ENCODE measurements at places on chromosomes 6 and 20.

DNA sequence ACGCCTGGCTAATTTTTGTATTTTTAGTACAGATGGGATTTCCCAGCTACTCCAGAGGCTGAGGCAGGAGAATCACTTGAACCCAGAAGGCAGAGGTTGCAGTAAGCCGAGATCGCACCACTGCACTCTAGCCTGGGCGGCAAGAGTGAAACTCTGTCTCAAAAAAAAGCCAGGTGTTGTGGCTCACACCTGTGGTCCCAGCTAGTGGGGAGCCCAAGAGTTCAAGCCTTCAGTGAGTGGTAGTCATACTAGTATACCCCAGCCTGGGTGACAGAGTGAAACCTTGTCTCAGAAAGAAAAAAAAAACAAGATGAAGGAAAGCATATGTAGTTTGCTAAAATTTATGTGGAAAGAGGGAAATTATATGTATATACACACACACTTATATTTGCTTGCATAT lies 20.0 kb upstream of the POU5F1 start:
- DNase-seq = no peak

DNA sequence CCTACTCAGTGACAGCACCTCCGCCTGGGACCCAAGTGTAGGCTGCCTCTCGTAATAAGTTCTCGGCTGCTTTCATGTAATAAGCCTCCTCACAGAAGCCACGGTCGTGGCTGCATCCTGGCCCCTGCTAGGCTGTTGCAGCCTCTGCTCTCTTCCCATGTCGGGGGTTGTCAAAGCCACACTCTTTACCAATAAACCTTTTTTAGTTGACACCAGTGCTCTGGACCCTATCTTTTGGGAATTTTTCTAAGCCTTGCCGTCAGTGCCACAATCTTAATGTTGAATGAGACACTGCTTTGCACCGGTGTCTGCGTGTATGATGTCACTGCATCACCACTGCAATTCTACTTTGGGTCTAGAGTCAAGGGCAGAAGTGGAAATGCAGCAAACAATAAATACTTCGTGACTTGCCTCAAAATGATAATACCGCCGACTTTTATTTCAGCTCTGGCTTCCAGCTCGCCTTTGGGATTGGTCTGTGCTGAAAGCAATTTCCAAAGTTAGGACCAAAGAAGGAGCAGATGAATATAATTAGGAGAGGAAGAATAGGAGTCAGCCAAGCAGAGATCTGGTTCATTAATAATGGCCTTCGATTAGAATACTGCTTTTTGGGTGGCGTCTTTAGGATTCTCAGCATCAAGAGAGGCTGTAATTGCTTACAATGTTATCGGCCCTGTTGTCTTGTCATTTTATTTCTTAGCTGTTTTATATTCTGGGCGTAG lies 57.6 kb upstream of the CCN6 start:
- no peak for DNase-seq

DNA sequence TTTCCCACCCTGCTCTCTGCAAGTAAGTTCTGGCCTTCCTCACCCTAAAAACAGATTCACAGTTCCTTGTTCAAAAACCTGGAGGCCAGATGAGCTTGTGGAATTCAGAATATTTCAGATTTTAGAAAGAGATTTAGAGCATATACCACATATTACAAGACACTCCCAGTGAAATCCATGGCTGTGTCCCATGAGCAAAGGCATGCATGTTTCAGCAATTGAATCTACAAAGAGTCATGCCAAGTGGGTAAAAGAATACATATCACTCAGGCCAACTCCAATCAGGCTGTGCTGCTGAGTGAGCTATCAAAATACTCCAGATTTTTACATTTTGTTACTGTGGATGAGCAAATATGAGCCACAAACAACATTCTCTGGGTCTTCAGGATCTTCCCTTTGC lies 10.2 kb upstream of the NEDD9 start:
- DNase-seq = no peak

GRCh38 chr6:37889051-37889450 lies 69.5 kb downstream of the ZFAND3 start:
- DNase-seq = no peak

DNA sequence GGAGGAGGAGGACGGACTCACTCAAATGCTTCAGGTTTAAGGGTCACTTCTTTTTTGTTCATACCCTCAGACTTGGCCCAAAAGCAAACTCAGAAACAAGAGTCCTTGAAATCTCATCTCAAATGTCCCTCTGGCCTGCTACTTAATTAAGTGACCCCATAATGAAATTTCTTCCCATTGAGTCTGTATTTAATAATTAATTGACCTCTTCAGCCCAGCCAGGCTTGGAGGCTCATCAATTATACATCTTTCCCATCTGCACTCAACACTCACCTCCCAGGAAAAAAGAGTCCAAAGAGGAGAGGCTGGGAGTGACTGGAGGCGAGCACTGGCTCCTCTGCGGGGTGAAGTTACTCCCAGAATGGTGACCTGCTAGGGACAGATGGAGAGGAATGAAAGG lies 90.5 kb upstream of the EYA2 start:
- DNase-seq = no peak

DNA sequence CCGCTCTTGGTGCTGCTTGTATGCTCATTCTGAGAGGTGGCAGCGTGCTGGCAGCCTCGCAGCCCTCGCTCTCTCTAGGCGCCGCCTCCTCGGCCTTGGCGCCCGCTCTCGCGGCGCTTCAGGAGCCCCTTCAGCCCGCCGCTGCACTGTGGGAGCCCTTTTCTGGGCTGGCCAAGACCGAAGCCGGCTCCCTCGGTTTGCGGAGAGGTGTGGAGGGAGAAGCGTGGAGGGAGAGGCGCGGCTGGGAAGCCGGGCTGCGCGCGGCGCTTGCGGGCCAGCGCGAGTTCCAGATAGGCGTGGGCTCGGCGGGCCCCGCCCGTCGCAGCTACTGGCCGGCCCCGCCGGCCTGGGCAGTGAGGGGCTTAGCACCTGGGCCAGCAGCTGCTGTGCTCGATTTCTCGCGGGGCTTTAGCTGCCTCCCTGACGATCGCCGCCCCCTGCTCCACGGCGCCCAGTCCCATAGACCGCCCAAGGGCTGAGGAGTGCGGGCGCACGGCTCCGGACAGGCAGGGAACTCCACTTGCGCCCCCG lies 19.5 kb upstream of the FAM8A1 start:
- peak; percentile 9 for DNase-seq

- DNase-seq = no peak
Observed at GRCh38 chr6:44275749-44276648, 5.7 kb downstream of the TMEM151B start.

- no peak for DNase-seq
Observed at GRCh38 chr6:156824142-156824541, 47.0 kb downstream of the ARID1B start.

DNA sequence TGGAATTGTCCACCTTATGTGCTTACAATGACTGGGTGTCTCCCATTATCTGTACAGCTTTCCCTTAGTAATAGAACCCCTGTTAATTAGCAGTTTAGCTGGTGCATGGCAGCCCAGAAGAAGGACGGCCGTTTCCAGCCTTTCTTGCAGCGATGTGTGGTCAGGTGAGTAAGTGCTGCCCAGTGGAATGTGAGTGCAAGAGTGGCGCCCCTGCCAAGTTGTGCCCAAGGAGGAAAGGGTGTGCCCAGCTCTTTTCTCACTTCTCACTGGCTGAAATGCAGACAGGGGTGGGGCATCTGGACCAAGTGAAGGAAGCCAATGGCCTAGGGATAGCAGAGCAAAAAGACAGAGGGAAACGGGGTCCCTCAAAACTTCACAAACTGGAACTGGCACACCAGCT lies 296.8 kb downstream of the PREX1 start:
- DNase-seq = no peak

- no peak for DNase-seq
Observed at GRCh38 chr20:57211908-57212533, 54.4 kb downstream of the BMP7 start.

DNA sequence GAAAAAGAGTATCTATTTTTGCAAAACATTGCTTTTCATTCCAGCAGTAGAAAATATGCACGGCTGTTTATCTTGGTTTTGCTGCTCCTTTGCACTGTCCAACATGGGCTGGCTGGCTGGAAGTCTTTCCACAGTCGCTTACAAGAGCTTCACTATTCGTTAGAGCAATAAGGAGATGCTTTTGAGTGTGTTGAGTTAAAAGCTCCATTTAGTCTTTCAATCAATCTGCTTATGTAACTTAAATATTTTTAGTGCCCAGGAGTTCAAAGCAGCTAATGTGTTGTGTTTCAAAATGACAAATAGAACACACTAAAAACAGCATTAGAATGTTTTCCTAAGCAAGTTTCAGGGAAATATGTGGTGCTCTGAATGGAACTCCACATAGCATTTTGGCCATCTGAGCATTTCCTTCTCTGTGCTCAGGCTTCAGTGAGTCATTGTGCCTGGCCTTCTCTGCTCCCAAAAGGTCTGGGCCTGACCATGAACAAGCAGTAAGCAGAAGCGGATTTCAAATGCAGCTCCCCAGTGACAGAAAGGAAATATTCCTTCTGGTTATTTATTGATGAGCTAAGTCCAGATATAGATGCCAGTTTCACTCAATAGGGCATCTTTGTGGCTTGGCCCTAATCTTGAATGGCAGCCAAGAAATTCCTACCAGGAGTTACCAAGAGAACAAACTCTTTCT lies 580.3 kb downstream of the TENT5A start:
- DNase-seq = peak; percentile 28

DNA sequence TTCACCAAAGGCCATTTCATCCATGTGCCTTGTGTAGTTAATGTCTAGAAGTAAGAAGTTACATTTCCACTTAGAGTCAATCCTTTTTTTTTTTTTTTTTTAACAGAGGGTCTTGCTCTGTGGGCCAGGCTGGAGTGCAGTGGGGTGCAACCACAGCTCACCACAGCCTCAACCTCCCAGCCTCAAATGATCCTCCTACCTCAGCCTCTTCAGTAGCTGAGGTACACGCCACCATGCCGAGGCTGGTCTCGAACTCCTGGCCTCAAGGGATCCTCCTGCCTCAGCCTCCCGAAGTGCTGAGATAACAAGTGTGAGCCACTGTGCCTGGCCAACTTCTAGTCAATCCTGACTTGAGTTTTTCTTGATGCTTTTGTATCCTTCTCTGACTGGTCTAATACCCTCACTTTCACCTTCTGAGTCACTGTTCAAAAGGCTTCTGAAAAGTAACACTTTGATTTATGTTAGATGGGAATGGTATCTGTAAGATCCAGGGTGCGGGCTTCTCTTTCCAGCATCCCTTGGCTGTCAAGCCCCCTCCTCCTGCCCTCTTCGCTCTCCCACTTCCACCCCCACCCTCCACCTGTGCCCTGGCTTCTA lies 22.1 kb downstream of the TRAM2 start:
- DNase-seq = no peak

DNA sequence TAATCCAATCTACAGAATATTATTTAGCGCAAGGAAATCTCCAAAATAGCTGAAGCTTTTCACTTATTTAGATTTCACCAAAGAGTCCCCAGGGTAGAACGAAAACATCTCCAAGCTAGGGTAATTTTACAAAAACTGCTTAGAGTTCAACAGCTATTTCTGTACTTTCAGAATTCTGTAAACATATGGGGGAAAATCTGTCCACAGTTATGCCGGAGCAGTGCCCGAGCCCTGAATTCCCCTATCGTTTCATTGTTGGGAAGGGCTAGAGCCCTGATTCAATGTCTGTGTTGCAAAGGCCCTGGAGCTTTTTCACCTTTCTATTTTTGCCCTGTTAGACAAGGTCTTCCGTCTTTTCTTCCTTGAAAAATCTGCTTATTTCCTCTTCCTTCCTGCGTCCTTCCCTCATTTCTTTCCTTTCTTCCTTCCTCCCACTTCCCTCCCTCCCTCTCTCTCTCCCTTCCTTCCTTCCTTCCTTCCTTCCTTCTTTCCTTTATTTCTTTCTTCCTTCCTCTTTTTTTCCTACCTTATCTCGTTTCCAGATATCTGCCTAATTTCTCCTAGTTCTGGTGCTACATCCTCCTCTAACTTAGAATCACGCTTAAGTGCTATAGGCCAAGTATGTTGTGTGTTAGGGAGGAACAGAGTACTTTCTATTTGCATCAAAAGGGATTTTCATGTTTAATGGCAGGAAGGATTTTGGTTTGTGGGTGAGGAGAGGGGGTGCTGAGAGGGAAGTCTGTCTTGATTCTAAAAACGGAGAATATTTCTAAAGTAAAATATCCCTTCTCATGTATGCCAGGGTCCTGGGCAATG lies 122.5 kb upstream of the BMP2 start:
- DNase-seq = no peak

DNA sequence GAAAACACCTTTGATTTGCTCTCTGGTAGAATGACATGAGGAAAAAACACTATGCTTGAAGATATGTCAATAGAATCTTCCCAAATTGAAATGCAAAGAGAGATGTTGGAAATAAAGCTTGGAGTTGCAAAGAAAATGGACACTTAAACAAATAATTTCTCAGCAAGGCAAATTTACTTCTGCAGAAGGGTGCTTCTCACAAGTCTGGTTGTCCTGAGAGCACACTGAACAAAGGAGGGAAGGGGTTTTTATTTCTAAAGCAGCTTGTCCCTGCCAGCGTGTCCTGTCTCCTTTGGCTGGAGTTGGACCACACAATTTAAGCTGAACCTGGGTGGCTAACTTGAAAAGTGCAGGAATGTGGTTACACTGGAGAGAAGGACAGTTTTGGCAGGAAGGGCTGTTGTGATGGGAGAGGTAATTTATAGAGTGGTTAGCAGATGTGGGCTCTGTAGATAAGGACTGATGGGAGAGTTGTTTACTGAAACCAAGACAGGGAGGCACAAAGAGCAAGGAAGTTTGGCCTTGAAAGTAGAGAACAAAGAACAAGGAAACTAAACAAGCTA lies 454.6 kb upstream of the EYS start:
- DNase-seq = no peak

DNA sequence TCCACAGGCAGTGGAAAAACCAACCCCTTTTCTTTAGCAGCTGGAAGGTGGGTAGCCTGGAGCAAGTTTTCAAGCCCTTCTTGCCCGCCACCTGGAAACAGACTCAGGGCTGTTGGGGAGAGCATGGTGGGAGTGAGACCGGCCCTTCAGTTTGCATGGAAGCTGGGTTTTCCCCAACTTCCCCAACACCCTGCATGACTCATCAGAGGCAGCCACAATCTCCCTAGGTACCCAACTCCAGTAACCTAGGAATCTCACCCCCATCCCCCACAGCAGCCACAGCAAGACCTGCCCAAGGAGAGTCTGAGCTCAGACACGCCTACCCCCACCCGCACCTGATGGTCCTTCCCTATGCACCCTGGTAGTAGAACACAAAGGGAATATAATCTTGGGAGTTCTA lies 86.3 kb upstream of the IRAK1BP1 start:
- no peak for DNase-seq

DNA sequence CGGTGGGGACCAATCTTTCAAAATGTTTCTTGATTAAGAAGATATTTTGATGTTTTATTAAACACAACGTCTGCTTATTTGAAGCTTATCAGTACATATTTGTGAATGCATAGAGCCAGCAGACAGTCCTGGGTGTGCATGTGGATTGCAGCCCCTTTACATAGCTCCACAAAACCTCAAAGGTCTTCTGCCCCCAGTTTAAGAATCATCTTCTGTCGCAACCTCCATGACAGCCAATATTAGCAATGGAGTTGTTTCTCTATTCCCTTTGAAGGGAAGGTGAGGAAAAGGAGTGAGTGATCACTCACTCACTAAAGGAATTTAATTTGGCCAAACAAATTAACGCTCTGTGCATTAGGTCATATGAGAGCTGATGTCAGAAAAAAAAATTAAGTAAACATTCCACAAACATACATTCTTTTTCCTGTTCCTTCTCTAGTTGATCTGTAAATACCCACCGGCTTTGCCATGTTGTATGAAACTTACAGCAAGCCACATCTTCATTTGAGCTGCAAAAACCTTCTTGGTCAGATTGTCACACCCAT lies 152.9 kb downstream of the SIM1 start:
- DNase-seq = no peak

All from fibroblast of the conjunctiva (primary cell).